Stimulated activated CD4-positive, alpha-beta T cell treated with anti-CD3 and anti-CD28 coated beads, TNF-alpha, amount 100 ng/mL, for 4 hours (primary cell): ENCODE measurements at places on chromosomes 7 and 10.

DNA sequence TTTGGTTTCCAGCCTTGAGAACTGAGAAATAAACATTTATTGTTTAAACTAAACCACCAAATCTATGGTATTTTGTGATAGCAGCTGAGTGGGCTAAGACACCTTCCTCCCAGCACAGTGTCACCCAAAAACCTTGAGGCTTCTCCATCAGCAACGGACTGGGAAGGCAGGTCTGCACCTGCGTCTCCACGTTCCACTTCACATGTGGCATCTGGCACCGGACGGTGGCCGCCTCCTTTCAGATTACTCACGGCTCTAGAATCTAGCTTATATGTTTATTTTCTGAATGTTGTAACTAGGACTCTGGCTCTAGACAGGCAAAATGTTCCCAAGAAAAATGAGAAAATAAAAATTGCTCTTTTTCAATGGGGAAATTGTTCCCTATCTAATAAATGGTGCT is 201.0 kb downstream of the ADARB2 start:
- no peak for DNase-seq

GRCh38 chr7:123681561-123681960 is 25.9 kb downstream of the LMOD2 start:
- DNase-seq: no peak

GRCh38 chr10:12556039-12556438 is 206.7 kb downstream of the CAMK1D start:
- DNase-seq: no peak

DNA sequence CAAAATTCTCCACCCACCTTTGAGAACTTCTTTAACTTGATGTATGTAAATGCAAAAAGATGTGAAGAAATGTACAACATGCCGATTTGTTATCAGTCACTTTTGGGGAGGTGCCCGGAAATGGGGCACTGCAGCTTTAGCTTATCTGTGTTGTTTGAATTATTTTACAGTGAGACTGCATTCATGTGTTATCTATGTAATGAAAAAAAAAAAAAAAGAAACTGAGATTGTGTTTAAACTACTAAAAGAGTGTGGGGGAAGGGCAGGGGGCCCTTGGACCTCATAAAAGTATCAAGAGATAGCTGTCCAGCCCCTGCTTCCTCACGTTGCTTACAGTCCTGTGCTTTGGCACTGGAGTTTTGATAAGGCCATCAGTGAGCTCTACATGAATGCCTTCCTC is 259.4 kb downstream of the STK31 start:
- DNase-seq: no peak

GRCh38 chr10:130363899-130364445 is 227.8 kb downstream of the GLRX3 start:
- DNase-seq: no peak

- no peak for DNase-seq
Measured at GRCh38 chr10:96532523-96532922, 18.8 kb upstream of the TLL2 start.

DNA sequence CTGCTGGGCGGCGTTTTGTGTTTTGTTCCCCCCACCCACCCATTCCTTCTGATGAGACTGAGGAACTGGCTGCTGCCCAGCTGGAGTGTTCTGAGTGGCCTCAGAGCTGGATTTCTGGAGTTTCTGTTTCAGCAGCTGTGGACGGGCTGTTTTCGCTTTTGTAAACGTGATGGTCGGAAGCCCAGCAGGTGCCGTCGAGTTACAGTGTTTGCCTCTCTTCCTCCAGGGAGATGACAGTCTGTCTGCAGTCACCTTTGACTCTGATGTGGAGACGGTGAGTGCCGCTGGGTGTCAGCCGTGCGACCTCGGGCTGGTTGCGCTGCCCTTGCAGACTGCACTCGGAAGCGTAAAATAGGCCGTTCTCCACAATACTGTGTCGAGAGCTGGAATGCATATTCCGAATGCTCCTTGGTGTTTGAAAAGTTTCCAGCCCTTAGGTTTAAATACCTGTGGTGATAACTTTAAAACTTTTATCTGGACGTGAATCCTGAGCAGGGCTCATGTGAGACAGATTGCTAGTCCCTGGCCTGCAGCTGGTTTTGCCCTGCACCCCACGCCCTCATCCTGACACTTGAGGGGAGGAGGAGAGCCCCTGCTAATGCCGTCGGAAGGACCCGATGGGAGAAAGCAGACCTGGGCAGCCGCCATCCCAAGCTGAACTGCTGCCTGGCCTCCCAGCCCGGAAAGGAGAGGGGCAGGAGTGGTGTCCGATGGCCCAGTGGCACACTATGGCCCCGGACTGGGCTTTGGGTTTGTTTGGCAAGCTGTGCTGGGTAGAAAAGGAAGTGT is 8.3 kb downstream of the IQCE start:
- DNase-seq: no peak

DNA sequence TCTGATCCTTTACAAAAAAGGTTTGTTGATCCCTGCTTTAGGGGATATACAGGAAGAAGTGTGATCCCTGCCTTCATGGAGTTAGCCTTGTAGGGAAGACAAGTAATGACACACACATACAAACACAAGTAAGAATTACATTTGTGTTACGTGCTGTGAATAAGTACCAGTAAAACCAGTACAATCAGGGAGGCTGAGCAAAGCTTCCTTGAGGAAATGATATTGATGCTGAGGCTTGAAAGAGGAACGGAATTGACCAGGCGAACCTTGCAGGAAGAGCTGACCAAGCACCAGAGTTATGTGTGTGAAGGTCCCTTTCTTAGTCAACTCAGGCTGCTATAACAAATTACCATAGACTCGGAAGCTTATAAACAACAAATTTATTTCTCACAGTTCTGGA is 83.6 kb upstream of the CACUL1 start:
- no peak for DNase-seq

DNA sequence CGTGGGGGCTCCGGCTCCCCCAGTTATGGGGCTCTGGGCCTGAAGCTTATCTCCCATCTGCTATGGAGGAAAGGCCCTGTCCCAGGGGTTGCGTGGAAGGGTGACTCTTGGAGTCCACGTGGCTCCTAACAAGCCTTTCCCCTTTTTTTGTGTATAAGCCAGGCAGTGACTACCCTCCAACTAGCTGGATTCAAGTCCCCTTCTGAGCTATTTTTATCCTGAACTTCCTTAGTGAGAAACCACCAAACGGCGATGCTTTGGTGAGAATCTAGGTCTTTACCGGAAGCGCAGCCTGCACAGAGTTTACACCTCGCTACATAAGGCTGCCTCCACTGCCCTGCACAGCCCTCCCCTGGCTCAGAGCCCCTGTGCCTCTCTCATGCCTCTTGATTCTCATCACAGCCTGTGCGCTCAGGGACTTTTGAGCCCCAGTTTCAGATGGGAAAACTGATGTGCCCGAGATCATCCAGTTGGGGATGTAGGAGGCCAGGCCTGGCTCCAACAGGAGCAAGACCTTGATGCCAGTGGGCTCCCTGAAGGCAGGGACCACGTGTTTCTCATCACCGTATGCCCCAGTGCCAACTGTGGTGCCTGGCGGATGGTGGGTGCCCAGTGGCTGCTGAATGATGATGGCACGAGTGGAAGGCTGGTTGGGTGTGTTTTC is 102.3 kb upstream of the PPIF start:
- DNase-seq: no peak

DNA sequence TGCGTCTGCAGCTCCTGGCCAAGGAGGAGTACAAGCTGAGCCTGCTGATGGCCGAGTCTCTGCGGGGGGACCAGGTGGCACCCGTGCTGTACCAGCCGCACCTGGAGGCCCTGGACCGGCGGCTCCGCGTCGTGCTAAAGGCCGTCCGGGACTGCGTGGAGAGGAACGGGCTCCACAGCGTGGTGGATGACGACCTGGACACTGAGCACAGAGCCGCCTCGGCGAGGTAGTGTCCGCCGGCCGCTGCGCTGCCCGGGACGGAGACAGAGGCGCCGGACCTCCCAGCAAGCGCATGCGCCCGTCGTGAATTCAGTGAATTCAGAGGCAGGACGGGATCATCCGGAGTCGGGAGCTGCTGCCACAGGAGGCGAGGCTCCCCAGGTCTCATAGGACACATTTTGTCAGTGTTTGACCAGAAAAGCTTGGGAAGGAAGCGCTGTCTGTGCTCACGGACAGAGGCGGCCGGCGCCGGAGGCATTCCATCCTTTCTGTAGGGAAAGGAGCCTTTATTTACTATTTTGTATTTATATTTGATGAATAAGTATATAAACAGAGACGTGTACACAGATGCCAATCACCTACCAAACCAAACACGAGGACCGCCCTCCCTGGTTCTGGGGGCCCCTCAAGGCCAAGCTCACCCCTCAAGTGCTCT is 30.1 kb upstream of the FOXL3 start:
- DNase-seq: no peak

- no peak for DNase-seq
Measured at GRCh38 chr10:110648692-110649346, 4.7 kb downstream of the RBM20 start.

- DNase-seq: no peak
Measured at GRCh38 chr7:121330053-121330833, 1.4 kb downstream of the WNT16 start.

DNA sequence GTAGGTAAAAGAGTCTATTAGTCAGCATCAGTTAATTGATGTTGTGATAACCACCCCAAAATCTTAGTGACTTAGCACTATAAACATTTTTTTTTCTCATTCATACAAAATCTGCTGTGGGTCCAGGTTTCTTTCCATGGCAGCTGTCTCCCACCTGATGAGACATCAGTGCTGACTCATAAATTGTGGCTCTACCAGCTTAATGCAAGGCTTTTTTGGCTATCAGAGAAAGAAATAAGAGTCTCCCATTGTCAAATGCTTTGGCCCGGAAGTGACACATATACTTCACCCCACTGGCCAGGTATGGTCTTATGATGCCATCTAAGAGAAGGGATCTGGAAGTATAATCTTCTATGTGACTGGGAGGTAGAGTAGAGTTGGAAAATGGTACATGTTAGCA is 14.5 kb downstream of the DNAJB9 start:
- DNase-seq: no peak

GRCh38 chr10:20343036-20343435 is 526.8 kb downstream of the PLXDC2 start:
- no peak for DNase-seq

- no peak for DNase-seq
Measured at GRCh38 chr10:59626523-59626869, 83.2 kb downstream of the SLC16A9 start.

DNA sequence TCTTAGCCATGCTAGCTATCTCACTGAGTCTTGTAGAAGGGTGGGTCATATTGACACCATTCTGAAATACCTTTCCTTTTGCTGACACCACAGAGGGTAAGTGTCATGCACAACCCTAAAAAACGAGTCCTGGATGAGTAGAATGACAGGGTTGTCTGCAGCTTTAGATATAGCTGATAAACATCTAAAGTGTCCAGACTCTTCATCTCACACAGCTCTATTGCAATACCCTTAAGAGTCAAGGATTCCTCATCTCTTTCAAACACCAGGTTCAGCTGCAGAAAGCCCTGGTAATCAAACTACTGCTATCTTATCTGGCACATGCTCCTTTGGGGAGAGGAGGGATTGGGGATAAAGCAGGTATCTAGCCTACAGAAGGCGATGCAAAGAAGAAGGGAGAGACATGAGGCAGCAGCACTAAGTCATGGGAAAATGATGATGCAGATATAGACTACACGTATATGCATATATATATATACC is 127.0 kb downstream of the ANK3 start:
- no peak for DNase-seq

DNA sequence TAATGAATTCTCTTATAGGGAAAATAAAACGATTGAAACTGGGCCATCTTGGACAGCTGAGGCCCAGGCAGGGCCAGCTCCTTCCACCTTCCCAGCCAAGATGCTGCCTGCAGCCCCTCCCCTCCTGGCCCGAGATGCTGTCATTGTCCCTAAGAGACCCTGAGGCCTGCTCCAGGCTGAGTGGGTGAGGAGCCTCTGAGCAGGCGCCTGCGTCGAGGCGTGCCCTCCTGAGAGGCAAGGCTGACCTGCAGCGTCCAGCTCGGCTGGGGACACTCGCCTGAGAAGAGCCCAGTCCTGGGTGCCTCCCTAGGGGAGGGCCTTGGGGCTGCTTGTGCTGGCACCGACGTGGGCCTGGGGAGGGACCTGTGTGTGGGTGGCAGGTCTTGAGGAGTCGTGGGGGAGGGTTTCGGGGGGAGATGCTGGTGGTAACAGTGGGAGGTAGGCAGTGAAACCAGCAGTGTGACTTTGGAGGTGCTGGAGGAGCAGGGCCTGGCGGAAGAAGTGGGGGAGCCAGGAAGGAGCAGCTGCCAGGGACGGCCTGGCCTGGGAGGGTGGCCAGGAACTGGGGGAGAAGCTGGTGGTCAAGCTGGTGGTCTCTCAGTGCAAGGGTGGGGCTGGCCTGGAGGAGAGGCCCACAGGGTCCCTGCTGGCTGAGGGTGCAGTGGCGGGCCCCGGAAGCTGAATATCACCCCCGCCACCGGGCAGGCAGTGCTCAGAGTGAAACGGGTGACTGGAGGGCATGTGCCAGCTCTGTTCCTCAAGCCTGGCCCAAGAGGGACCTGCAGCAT is 7.9 kb downstream of the GPR146 start:
- DNase-seq: no peak

GRCh38 chr7:139813151-139813550 is 15.9 kb upstream of the TBXAS1 start:
- DNase-seq: no peak

GRCh38 chr7:29852457-29852856 is 46.1 kb downstream of the WIPF3 start:
- no peak for DNase-seq

- no peak for DNase-seq
Measured at GRCh38 chr10:17217631-17218232, 10.3 kb upstream of the VIM start.

DNA sequence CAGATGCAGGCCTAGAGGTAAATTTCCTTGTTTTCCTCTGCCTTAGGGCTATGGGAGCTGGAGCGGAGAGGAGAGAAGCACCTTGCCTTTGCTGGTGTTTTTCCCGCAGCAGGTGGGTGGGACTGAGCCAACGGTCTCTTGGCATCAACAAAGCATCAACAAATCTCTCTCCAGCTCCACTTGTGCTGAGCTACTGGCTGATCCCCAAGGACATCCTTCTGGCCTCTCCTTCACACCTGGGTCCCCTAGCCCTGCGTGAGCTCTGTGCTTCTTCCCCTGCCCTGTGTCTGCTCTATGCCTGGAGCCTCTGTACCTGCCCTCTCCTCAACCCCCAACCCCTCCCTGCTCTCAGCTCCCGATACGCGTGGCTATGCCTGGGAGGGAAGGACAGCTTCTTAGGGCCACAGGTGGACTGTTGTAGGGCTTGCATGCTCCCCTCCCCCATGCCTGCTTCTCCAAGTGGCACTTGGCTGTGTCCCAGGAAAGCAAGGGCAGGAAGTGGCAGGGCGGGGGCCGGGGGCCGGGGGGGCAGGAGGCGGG is 3.2 kb upstream of the CLDN4 start:
- no peak for DNase-seq

- DNase-seq: no peak
Measured at GRCh38 chr7:39688611-39689480, 65.5 kb downstream of the RALA start.

- DNase-seq: no peak
Measured at GRCh38 chr7:107453388-107453787, 16.5 kb upstream of the GPR22 start.

- DNase-seq: no peak
Measured at GRCh38 chr7:2493205-2494164, 17.3 kb upstream of the GRIFIN start.
